ENCODE measurements at places on chromosomes 2 and 18. TPM values are rescaled to one million over a fixed set of nuclear protein-coding genes. Genes with fewer than 3 reads are reported as not detected.

The NPAS2 gene
- polyA plus RNA-seq = 20.6 TPM

The MATN3 gene
- 0.54 TPM for polyA plus RNA-seq

The LRRC30 gene
- polyA plus RNA-seq = not detected

The ARL6IP6 gene
- polyA plus RNA-seq = 6.7 TPM

The PPP1R1C gene
- 1.9 TPM for polyA plus RNA-seq

The GALNT5 gene
- not detected for polyA plus RNA-seq

The CYBRD1 gene
- polyA plus RNA-seq = 8.2 TPM

The C2orf42 gene
- polyA plus RNA-seq = 4.5 TPM

The DLX1 gene
- 0.15 TPM for polyA plus RNA-seq

The DAW1 gene
- not detected for polyA plus RNA-seq

The GALNT14 gene
- polyA plus RNA-seq = 5.1 TPM

The SATB2 gene
- 0.80 TPM for polyA plus RNA-seq

The KCNK3 gene
- polyA plus RNA-seq = 9.0 TPM

The RHBDD1 gene
- 4.0 TPM for polyA plus RNA-seq

The ACP1 gene
- 34.9 TPM for polyA plus RNA-seq

The TIMM21 gene
- 14.3 TPM for polyA plus RNA-seq

The TUBB8B gene
- polyA plus RNA-seq = 0.80 TPM

The LTBP1 gene
- 1.7 TPM for polyA plus RNA-seq

The GCKR gene
- 1.5 TPM for polyA plus RNA-seq

The CTNNA2 gene
- 4.4 TPM for polyA plus RNA-seq

The SMIM21 gene
- polyA plus RNA-seq = 0.02 TPM

The ABCG8 gene
- polyA plus RNA-seq = not detected

The SLC9A4 gene
- polyA plus RNA-seq = not detected

The DBI gene
- 126 TPM for polyA plus RNA-seq

The HOXD13 gene
- not detected for polyA plus RNA-seq

The SKOR2 gene
- polyA plus RNA-seq = not detected

The TPO gene
- polyA plus RNA-seq = 2.2 TPM

The NFATC1 gene
- polyA plus RNA-seq = 4.5 TPM

The VWA3B gene
- polyA plus RNA-seq = not detected

The CBLN2 gene
- not detected for polyA plus RNA-seq

The UPP2 gene
- polyA plus RNA-seq = not detected

The EPHA4 gene
- polyA plus RNA-seq = 1.8 TPM

The VWC2L gene
- polyA plus RNA-seq = not detected

The HAAO gene
- 31.6 TPM for polyA plus RNA-seq

The RRM2 gene
- 0.16 TPM for polyA plus RNA-seq

The MYCN gene
- 0.11 TPM for polyA plus RNA-seq

The DLGAP1 gene
- polyA plus RNA-seq = 0.30 TPM

The LDLRAD4 gene
- polyA plus RNA-seq = 2.6 TPM

The IL36B gene
- polyA plus RNA-seq = not detected

The OR6B3 gene
- not detected for polyA plus RNA-seq

The ZDBF2 gene
- polyA plus RNA-seq = 1.6 TPM

The ZNF396 gene
- polyA plus RNA-seq = 2.7 TPM

The RGPD3 gene
- polyA plus RNA-seq = 0.08 TPM

The PSMA8 gene
- not detected for polyA plus RNA-seq

The NYAP2 gene
- polyA plus RNA-seq = 0.04 TPM

The ATP6V1C2 gene
- 1.2 TPM for polyA plus RNA-seq

The TMEM182 gene
- polyA plus RNA-seq = 1.0 TPM

The CNPPD1 gene
- polyA plus RNA-seq = 28.0 TPM

The KATNAL2 gene
- polyA plus RNA-seq = 1.9 TPM

The LIPG gene
- polyA plus RNA-seq = 1.1 TPM

Data from pancreas (tissue), 10 donors.